Right ventricle myocardium superior (tissue), 1 donor: ENCODE measurements at places on chromosomes 5 and 9. TPM values are rescaled to one million over a fixed set of nuclear protein-coding genes. Genes with fewer than 3 reads are reported as not detected.

The SMIM27 gene
- 14.2 TPM for total RNA-seq

The TAL2 gene
- 0.59 TPM for total RNA-seq

The PCDH1 gene
- 15.8 TPM for total RNA-seq

The PCDHGA12 gene
- 4.9 TPM for total RNA-seq

The CCL28 gene
- 0.81 TPM for total RNA-seq

The SPINK4 gene
- not detected for total RNA-seq

The RNF183 gene
- total RNA-seq, result not detected

- DNase-seq, result no peak
Observed at GRCh38 chr5:64437496-64437895, 68.3 kb upstream of the RGS7BP start.

GRCh38 chr5:171606414-171607024, 179.1 kb upstream of the SMIM23 start:
- DNase-seq, result no peak

- DNase-seq, result no peak
Observed at GRCh38 chr5:18074961-18075360, 440.7 kb downstream of the TAF11L14 start.

GRCh38 chr5:67181648-67182221, 14.9 kb downstream of the CD180 start:
- DNase-seq, result no peak

- DNase-seq, result no peak
Observed at GRCh38 chr5:114243281-114243971, 118.4 kb upstream of the KCNN2 start.

- no peak for DNase-seq
Observed at GRCh38 chr5:174687503-174687902, 36.9 kb upstream of the MSX2 start.

DNA sequence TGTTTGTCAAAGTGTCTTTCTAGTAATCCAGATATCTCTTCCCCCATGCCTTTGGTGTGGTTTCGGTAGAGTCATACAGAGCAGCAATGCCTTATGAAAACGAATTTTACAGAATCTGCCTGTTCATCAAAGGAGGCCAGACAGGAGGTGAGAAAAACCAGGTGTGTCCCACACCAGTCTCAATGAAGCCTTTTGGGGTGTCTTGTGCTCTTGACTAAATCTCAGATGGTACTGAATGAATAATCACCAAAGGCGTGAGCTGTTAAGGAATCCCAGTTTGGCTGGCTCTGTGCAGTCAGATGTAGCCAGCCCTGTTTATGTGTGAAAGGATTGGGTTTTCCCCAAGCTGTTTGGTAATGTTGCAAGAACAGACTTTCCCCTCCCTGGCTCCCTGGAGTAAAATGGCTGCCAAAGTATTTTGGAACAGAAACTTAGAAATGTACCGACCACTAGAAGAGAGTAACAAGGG, 70.8 kb upstream of the CDKN2B start:
- peak; percentile 51 for DNase-seq

DNA sequence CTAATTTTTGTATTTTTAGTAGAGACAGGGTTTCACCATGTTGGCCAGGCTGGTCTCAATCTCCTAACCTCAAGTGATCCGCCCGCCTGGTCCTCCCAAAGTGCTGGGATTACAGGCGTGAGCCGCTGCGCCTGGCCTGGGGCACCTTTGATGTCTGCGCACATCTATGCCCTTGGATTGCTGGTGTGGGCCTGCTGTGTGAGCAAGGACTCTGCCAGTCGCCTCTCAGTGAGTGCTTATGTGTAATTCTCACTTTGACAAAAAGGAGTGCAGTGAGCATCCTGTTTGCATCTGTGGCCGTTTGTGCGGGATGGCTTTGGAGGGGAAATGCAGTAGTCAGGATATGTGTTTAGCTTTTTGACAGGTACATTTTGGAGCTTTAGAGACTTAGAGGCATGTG, 9.4 kb downstream of the WDR5 start:
- no peak for DNase-seq

DNA sequence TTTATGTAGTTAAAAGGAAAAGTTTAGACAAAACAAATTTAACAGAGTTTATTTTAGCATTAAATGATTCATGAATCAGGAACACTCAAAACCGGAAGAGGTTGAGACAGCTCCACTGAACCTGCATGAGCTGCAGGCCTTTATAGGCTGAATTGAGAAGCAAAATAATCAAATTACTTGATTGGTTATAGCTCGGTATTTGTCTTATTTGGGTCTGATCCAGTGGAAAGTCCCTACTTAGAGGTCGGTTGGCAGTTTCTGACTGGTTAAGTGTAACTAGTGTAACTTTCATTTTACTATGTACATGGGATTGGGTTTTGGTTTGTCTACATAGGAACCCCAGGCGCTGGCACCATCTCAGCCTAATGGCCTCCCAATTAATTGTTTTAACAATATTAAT, 74.1 kb upstream of the PIK3R1 start:
- DNase-seq, result no peak

DNA sequence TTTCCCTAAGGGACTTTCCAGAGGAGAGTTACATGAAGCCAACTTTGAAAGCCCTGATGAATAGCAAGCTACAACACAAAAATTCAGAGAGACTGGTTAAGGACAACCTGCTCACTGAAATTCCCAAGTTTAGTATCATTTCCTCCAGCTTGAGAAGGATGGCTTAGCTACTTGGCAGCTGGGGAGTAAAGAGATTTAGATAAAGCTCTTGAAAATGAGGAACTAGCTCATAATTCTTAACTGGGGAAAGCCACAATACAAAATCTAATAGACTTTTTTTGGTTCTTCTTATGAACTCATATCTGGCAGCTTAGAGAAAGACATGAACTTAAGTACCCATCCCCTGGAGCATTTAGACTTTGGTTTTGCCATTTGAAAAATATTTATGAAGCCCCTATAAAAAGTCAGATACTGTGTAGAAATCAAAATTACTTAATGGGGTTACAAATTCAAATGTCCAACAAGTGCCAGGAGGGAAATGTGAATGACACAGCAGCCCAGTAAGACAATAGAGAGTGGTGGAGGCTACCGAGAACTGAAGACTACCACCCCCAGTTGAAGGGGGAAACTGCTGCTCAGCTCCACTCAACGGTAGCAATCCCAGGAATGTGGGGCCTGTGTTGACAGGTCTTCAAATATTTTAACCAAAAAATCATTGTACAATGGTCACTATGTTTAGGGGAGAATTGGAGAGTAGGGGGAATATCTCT, 79.4 kb upstream of the ADRB2 start:
- DNase-seq, result no peak
